ENCODE measurements at places on chromosomes 3 and 15. TPM values are rescaled to one million over a fixed set of nuclear protein-coding genes. Genes with fewer than 3 reads are reported as not detected.

DNA sequence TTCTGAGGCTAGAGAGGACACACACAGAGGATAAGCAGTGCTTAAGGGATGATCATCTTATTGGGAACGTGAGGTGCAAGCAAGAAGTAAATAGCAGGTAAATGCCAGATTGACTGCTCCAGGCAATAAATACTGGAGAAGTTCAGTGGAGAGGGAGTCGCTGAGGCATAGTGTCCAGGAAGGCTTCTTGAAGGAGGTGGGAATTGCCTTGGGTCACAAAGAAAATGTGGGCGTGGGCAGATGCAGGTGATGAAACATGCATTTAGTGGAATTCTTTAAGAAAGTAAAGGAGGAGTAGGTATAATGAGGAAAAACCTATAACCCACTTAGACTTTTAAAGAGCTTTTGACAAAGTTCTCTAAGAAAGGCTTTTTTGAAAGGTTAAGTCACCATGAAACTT, 7.4 kb upstream of the SEMA5B start:
- DNase-seq = no peak

GRCh38 chr15:87645723-87646122, 610.8 kb downstream of the NTRK3 start:
- DNase-seq = no peak

DNA sequence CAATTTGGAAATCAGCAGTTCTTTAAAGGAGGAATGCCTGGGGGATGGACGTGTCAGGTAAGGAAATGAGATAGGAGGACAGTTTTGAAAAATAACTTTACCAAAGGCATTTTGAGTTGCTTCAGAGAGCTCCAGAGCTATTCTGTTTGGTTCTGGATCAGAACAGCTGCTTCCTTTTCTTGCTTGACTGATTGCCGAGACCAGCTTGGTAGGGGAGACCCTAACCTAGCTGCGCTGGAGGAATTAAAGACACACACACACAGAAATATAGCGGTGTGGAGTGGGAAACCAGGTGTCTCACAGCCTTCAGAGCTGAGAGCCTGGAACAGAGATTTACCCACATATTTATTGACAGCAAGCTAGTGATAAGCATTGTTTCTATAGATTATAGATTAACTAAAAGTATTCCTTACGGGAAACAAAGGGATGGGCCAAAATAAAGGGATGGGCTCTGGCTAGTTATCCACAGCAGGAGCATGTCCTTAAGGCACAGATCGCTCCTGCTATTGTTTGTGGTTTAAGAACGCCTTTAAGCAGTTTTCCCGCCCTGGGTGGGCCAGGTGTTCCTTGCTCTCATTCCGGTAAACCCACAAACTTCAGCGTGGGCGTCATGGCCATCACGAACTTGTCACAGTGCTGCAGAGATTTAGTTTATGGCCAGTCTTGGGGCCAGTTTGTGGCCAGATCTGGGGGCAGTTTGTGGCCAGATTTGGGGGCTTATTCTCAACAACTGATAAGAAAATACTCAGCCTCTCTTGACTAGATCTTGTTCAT, 556.0 kb downstream of the ROBO1 start:
- no peak for DNase-seq

GRCh38 chr3:7070461-7070860, 209.5 kb downstream of the GRM7 start:
- no peak for DNase-seq

The TRIM42 gene
- total RNA-seq = not detected

The PEX5L gene
- not detected for total RNA-seq

All from natural killer cell (primary cell).